ENCODE measurements at places on chromosomes 11 and 22. TPM values are rescaled to one million over a fixed set of nuclear protein-coding genes. Genes with fewer than 3 reads are reported as not detected.
A peak's percentile ranks its signal among the peaks of the same experiment; 100 is the strongest.

DNA sequence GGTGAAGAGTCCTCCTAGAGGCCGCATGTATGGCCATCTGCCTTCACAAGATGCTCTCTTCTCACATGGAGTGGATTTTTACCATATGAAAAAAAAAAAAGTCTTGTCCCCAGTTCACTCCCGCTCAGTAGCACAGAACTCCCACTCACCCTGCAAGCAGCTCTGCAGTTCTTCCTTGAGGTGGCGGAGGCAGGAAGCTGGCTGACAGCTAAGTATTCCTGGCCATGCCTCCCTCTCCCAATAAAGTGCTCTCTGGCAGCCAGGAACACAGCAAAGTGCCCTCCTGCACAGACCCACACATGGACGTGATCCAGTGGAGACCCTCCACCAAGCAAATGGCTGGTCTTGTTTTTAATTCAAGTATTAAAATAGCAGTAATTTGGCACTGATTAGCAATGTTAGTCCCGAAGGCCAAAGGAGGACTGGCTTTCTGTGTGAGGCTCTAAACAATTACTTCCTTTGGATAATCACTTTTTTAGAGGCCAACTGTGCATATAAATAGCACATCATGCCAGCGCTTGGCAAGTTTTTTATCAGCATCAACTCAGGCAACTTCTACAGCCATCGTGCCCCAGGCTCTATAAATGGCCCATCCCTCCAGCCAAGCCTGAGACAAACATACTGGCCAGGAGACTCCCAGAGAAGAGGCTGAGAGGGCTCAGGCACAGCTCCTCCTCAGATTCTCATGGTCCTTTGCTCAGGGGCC is 413.6 kb downstream of the OPCML start:
- no peaks in the 10 kb centered on the region for H3K27me3 ChIP-seq
- no peak overlapping the region for H3K4me3 ChIP-seq
- no peaks in the 10 kb centered on the region for H3K4me1 ChIP-seq
- H3K36me3 ChIP-seq, result no peaks in the 10 kb centered on the region
- H3K27ac ChIP-seq, result no peak overlapping the region

DNA sequence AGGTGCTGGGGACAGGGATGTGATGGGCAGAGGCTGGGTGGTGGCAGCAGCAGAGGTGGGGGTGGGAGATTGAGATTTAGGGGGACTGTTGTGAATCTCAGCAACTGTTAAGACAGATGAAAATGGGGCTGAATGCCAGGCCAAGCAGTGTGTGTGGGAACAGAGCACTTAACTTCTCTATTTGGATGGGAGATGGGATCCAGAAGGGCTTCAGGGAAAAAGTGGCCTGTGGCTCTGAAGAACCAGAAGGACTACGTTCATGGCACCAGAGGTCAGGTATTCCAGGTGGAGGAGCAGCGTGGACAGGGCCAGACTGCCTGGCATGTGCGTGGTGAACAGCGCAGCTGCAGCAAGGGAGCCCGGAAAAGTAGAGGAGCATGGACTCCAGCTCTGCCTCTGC is 82.6 kb upstream of the SYT13 start:
- no peaks in the 10 kb centered on the region for H3K27me3 ChIP-seq
- H3K36me3 ChIP-seq, result no peaks in the 10 kb centered on the region
- H3K27ac ChIP-seq, result no peak overlapping the region
- DNase-seq, result no peak

Gene HORMAD2
- not detected for total RNA-seq

- no peak overlapping the region for H3K4me3 ChIP-seq
- DNase-seq, result no peak
- H3K27ac ChIP-seq, result no peak overlapping the region
- H3K27me3 ChIP-seq, result no peaks in the 10 kb centered on the region
- H3K36me3 ChIP-seq, result no peaks in the 10 kb centered on the region
- no peaks in the 10 kb centered on the region for H3K4me1 ChIP-seq
These were observed 16.1 kb downstream of the OR5B3 start for GRCh38 chr11:58390551-58391063.

DNA sequence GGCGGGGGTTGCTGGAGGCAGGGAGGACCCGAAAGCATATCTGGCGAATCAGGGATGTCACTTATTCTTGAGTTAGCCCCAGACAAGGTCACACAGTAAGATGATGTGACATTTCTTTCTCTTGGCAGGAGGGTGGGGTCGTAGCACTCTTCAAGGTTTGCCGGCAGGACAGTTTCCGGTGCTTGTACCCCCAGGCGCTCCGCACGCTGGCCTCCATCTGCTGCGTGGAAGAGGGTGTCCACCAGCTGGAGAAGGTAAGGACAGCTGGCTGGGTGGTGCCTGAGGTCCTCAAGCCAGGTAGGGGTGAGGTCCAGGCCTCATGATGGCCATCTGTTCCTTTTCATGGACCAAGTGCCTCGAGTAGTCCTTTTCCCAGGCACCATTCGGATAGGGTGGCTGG is 86.0 kb downstream of the INSC start:
- peak overlapping the region; percentile 25 for H3K27ac ChIP-seq
- no peaks in the 10 kb centered on the region for H3K36me3 ChIP-seq
- no peak for DNase-seq
- H3K4me1 ChIP-seq, result peaks cover 10% of the 10 kb centered on the region
- H3K4me3 ChIP-seq, result no peak overlapping the region

GRCh38 chr22:47001288-47001687 is 238.8 kb downstream of the TBC1D22A start:
- no peaks in the 10 kb centered on the region for H3K4me1 ChIP-seq
- H3K36me3 ChIP-seq, result peaks cover 11% of the 10 kb centered on the region
- H3K27me3 ChIP-seq, result no peaks in the 10 kb centered on the region
- H3K27ac ChIP-seq, result no peak overlapping the region
- H3K4me3 ChIP-seq, result no peak overlapping the region

- H3K27ac ChIP-seq, result peak overlapping the region; percentile 79
- H3K4me3 ChIP-seq, result peak overlapping the region; percentile 90
These were observed 344 bp downstream of the IFT27 start for GRCh38 chr22:36775586-36775963.

DNA sequence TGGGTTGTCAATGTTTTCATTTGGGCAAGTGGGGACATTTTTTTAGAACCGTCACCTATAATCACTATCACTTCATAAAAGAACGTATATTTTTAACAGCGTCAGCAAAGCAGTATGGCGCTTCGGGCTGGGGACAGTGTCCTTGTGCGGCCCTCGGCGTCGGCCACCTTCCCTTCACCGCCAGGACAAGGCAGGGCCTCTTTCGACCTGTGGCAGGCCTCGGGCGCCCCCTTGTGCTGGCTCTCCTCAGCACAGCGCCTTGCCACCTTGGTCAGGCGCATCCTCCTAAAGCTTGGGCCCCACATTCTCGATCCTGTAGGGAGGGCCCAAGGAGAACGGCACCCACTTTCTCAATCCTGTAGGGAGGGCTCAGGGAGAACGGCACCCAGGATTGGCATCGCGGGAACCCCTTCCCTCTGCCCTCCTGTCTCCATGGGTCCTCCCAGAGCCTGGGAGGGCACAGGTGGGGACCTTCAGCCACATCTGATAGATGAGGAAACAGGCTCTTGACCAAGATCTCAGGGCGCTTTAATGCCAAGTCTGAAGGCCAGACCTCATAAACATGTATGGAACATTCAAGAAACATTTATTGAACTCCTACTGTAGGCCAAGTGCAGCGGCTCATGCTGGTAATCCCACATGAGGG is 11.5 kb upstream of the FADD start:
- H3K27me3 ChIP-seq, result no peaks in the 10 kb centered on the region
- H3K4me3 ChIP-seq, result no peak overlapping the region
- peak; percentile 85 for DNase-seq
- H3K4me1 ChIP-seq, result peaks cover 11% of the 10 kb centered on the region
- H3K36me3 ChIP-seq, result peaks cover 21% of the 10 kb centered on the region
- no peak overlapping the region for H3K27ac ChIP-seq

Gene BACE1
- 27.2 TPM for total RNA-seq

- H3K4me3 ChIP-seq, result no peak overlapping the region
- H3K27ac ChIP-seq, result no peak overlapping the region
- no peaks in the 10 kb centered on the region for H3K4me1 ChIP-seq
- H3K27me3 ChIP-seq, result no peaks in the 10 kb centered on the region
These were observed 93.8 kb upstream of the DDI1 start for GRCh38 chr11:103942646-103943045.
